ENCODE measurements at places on chromosomes 5 and 9. TPM values are rescaled to one million over a fixed set of nuclear protein-coding genes. Genes with fewer than 3 reads are reported as not detected.

The SELENOP gene
- 1.9 TPM for polyA plus RNA-seq

The STXBP1 gene
- 42.5 TPM for polyA plus RNA-seq

The SLC6A18 gene
- polyA plus RNA-seq = not detected

The APBA1 gene
- polyA plus RNA-seq = 10.9 TPM

The MYO10 gene
- 3.1 TPM for polyA plus RNA-seq

All from neural cell (in vitro differentiated cells).